Germinal center (tissue), 1 donor: ENCODE measurements at places on chromosomes 6 and 20.

- no peak for DNase-seq
Measured at GRCh38 chr6:52553158-52553557, 23.7 kb downstream of the TRAM2 start.

GRCh38 chr6:31634131-31634530 lies 13.6 kb downstream of the PRRC2A start:
- DNase-seq = no peak

DNA sequence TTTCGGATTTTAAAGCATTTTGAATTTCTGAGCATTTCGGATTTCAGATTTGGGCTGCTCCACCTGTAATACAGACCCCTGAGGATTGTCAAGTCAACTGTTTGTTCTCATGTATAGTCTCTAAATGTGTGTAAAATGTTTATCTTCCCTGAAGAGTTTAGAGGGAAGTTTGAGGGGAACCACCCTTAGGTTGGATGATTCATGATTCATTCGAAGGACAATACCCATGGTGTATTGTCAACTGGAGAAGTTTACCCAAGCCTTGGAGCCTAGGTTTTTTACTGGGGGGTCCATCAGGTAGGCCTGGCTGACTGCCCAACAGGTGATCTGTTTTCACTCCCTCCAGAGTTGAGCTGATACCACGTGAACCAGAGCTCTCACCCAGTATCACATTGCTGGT lies 18.9 kb downstream of the GSTA4 start:
- no peak for DNase-seq

- peak; percentile 63 for DNase-seq
Measured at GRCh38 chr6:69866770-69867638, 648 bp downstream of the COL19A1 start.

GRCh38 chr6:46062312-46062711 lies 46.7 kb upstream of the CLIC5 start:
- no peak for DNase-seq

DNA sequence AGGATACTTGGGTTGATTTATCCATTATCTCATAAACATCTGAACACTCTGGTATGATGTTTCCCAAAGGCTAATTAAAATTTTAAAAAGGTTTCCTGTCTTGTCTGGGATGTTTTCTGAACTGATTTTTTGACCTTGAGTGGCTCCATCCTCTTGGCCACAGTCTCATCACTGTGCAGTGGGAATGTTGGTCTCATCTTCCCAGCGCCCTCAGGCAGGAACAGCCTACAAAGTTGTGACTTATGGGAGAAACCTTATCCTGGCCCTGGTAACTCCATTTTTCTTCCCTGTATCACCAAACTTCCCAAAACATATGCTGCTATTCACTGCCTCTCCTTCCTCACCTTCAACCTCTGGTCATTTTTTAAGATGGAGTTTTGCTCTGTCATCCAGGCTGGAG lies 6.8 kb upstream of the BPIFA3 start:
- no peak for DNase-seq

- DNase-seq = no peak
Measured at GRCh38 chr20:63833776-63834490, 2.9 kb upstream of the ZBTB46 start.

DNA sequence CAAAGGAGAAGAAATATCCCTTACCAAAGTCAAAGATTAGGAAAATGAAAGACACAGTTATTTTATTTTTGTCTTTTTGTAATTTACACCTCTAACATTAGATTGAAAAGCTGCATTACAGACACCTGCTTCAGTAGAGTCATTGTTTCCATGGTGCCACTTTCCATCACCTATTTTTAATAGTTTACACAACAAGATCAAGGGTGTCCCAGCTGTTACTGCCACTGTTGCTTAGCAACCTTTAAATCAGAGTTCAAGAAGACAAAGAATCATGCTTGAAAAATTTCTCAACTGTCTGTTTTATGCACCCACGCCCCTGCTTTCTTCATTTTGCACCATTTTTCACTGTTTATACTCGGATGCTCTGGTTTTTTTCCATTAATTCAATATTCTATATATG lies 668.2 kb upstream of the GJE1 start:
- DNase-seq = no peak

- no peak for DNase-seq
Measured at GRCh38 chr6:64083261-64083660, 447.7 kb downstream of the PHF3 start.

DNA sequence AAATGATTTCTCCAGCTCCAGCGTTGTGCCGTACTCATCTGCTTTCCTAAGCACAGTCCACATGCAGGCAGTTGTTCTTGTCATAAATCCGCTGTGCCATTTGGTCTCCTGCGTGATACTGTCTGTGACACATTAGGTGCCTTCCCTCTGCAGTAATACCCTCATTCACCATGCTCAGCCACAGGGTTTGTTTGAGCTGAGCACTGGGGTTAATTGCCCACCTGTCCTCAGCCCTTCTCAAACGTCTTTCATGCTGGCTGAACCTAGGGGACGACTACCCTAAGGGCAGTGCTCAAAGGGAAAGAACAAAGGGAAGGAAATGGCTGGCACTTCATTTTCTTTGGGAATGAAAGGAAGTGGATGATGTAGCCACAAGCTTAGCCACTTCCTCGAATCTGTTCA lies 64.2 kb upstream of the MYLIP start:
- DNase-seq = no peak

- no peak for DNase-seq
Measured at GRCh38 chr6:125952764-125953501, 3.6 kb upstream of the HINT3 start.

DNA sequence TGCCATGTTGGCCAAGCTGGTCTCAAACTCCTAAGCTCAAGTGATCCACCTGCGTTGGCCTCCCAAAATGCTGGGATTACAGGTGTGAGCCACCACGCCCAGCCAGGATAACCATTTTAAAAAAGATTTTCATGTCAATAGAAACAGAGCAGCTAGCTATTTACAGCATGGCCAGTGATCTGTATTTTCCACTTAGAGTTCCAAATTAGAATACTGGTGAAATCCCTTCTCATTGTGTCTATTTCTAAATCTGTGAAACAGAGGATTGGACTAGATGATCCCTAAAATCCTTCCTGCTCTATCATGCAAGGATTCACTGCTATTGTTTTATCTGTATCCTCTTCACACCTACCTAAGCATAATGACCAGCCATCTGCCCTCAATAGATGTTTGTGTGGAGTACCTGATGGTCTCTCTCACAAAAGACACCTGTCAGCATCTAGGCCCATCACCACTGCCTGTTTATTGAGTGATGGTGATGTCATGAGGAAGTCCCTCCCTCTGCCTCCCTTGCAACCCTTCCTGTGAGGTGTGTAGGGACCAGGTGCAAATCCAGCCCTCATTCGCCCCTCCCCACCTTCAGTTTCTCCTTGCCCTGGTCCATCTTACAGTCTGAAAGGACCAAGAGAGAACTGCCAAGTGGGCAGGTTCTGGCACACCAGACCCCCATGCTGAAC lies 26.5 kb upstream of the SMIM29 start:
- no peak for DNase-seq

DNA sequence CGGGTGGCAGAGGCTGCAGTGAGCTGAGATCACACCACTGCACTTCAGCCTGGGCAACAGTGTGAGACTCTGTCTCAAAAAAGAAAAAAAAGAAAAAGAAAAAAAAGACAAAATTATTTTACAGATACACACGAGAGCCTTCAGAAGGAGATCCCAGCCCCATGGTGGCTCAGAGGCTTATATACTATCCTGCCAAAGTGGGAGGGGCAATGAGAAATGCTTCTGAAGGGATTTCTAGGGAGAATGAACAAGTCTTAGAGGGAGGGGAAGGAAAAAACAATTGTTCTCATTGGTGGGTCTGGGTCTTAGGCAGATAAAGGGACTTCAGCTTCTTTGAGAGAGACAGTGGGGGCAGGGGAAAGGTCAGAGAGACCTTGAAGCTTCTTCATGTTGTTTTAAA lies 76.8 kb downstream of the BANF2 start:
- DNase-seq = no peak

DNA sequence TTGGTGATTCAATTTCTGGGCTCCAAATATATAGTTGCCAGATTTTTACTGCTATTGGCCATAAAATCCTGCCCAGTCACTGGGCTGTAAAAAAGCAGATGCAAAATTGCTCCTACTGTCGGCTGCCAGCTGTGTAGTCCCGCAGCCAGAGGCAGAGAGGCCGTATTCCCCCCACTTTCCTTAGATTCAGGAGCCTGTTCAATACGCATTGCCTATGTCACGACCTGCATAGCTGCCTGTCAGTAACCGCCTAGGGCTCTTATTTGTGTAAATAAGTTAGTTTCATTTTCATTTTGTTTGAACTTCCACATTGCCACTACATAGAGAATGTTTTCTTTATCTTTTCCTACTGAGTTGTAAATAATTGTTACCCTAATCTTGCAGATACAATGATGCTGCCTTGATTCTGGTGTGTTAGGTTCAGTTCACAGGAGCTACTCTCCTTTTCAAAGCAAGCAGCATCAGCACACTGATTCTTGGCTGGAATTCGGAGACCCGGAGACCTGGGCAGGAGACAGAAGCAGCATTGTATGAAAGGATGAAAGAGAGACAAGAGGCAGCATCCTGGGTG lies 46.0 kb upstream of the UST start:
- DNase-seq = peak; percentile 54

DNA sequence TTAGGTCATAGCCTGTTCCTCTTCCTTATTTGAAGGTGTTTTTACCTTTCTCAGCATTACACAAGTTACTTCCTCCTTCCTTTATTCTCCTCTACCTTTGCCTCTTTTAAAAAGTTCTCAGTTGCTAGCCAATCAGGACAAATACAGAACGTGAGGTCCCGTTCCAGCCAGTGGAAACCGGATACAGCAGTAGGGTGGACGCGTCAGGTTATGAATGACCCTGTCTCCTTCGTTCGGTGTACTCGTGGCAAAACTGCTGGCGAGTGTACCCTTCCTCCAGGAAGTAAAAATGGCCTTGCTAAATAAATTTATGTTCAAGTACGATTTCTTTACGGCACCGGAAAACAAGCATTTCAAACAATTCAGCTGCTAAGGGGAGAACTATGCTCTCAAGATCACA lies 77.0 kb upstream of the MLN start:
- DNase-seq = no peak

GRCh38 chr6:79862126-79862525 lies 85.2 kb downstream of the ELOVL4 start:
- no peak for DNase-seq

DNA sequence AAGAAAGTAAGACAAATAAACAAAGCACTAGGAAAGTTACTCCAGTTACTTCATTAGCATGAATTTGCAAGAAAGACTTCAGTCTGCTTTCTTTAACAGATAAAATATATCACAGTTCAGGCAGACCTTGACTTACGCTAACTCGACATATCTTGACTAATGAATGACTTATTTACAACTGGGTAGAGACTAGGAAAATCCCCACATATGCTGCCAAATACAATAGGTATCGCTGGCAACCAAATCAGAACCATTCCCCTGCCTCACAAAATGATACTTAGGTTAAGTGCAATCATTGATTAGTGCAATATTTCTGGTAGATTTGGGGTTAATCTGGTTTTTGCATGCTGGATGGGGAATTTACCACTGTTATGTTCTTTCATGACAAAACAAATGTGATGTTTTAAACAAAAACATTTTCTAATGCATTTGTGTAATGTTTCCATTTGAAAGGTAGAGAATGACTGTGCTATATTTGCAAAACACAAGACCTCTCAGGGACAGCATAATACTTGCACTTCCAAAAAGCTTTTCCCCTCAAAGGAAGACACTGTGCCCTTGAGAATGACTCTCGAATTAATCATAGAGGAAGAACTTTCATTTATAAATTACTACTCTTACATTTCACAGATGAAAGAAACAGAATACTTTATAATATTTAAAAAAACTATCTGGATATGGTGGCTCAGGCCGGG lies 101.6 kb downstream of the PRKN start:
- no peak for DNase-seq

DNA sequence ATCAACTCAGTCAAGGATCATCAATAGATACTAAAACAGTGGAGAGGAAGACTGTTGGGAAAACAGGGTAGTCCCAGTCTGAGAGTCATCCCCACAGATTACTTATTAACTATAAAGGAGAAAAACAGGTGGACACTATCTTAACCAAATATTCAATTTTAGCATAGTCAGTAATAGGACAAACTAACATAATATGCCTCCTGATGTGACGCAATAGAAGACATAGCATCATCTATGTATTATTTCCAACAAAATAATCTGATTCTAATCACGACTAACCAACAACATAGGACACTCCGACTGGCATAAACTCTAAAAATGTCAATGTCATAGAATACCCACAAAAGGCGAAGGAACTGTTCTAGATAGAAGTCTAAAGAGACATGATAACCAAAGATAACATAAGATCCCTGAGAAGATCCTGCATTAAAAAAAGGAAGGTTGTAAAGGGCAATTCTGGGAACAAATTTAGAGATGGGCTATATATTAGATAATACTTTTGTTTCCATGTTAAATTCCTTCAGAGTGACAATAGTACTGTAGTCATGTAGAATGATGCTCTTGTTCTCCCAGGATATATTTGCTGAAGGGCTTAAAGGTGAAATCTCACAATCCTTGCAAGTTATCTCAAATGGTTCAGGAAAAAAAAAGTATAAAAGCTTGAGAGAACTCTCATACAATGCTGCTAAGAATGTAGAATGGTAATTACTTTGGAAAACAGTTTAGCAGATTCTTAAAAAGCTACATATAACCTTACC lies 28.9 kb downstream of the ILRUN start:
- DNase-seq = no peak

DNA sequence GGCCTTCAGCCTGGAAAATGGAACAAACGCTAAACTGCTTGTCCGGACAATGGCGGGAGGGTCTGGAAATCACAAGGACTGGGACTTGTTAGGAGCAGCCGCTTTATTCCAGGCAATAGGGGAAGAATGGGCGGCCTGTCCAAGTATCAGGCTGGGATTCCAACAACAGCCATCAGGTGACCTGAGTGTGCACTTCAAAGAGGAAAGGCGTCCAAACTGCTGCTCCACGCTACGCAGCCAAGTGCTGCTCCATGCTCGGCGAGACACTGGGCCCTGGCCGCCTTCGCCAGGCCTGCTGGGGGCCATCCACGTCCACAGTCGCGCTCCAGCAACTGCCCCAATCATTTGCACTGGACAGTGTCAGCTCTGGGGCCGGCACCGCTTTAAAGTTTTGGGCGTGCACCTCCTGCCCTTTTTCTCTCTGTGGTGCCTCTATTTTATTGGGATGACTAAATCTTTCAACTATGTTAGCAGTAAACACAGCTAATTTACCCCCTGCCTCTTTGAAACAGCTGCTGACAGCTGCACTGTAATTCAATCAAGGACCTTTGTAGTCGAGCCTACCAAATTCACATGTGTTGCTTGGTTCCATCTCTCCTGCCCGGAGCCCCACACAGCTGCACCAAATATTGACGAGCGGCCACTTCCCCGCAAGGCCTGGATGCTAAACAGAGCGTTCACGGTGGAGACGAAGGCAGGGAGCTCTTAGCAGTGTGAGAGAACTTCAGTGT lies 98.3 kb downstream of the BMP7 start:
- DNase-seq = no peak
